Activated T-helper 9 cell treated with anti-CD3 and anti-CD28 coated beads, Interleukin-2, amount 50 U/mL, for 16 hours (primary cell): ENCODE measurements at places on chromosomes 4 and X.
A peak's percentile ranks its signal among the peaks of the same experiment; 100 is the strongest.

GRCh38 chr4:60345392-60345791, 854.7 kb upstream of the ADGRL3 start:
- no peak for DNase-seq

- no peak for DNase-seq
These were observed 236.6 kb downstream of the TMA16 start for GRCh38 chr4:163731071-163731470.

GRCh38 chr4:87073199-87074120, 138.6 kb downstream of the AFF1 start:
- DNase-seq = peak; percentile 16

DNA sequence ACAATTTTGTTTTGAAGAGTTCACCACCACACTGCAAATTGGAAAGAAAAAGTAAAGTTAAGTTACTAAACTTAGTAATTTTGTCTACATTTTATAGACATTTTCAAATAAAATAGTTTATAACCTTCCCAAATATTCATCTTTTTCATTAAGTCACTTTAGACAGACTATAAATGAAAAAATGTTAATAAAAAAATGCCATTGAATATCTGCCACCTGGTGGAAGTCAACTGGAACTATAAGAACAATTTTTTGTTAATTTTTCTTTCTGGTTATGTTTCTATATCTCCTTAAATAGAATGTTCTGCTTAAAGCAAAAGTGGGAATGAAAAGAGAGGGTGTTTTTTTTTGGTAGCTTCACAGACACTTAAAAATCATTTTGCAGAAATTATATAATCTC, 534.4 kb upstream of the PCDH10 start:
- no peak for DNase-seq

DNA sequence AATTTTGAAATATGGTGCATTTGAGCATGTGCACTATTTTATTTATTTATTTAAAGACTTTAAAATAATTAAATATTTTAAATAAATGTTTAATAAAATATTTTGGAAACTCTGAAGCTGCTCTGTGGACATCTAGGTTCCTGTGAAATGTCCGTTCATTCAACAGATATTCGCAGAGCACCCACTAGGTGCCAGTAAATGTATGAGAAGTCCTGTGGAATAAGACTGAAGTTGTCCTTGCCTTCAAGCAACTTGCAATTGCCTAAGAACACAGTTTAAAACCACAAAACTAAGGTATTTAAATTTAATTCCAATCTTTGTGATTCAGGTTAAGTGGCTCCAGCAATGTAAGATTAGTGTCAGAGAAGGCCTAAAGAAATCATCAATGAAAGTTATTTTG, 306.7 kb downstream of the GBA3 start:
- DNase-seq = no peak

DNA sequence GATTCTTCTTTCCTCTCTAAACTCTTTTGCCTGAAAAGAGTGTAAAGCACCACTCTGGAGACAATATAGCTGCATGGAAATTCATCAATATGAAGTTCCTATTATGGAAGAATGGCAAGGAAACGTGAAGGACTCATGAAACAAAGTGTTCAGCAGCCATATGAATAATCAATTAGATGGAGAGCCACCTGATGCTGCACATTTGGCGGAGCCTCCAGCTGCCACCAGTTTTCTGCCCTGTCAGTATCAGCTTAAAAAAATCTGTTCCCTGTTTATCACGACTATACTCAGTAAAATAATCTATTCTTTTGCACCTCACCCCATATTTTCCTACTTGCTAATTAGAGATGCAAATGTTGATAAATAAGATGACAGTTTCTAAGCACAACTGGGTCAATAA, 276.0 kb downstream of the UNC5C start:
- no peak for DNase-seq

- DNase-seq = no peak
These were observed 19.3 kb downstream of the SCARB2 start for GRCh38 chr4:76194325-76194724.

DNA sequence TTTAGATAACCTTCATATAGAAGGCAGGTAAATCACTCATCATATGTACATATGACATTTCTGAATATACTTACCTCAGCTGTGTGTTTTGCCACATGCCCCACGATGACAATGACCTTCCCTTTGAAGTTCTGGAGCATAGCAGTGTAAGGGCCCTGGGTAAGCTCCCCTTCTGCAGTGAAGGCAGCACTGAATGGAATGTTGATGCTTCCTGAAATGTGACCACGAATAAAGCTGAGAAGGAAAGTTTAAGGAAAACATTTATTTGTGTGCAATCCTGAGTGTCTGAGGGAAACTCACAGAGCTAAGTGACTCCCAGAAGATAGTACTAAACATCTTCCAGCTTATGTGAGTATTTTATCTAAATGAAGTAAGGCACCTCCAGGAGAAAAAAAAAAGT, 200.1 kb downstream of the NPNT start:
- DNase-seq = no peak

DNA sequence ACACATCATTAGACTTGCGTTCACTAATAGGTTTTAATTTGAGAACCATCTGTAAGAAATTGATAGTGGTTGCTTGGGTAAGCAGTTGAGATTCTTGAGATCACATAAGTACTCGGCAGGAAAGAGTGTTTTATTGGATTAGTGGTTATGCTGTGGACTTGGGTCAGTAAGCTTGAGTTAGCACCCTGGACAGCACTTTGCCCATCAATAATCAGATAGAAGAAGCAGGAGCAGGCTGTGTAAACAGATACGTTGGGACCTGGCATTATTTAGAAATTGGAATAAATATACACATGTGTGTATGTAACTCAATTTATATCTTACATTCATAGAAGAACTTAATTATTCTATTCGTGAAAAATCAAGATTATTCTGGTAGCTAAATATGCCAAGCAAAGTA, 357.5 kb upstream of the SMIM31 start:
- no peak for DNase-seq

GRCh38 chrX:38560776-38561125, 591 bp upstream of the TSPAN7 start:
- no peak for DNase-seq

DNA sequence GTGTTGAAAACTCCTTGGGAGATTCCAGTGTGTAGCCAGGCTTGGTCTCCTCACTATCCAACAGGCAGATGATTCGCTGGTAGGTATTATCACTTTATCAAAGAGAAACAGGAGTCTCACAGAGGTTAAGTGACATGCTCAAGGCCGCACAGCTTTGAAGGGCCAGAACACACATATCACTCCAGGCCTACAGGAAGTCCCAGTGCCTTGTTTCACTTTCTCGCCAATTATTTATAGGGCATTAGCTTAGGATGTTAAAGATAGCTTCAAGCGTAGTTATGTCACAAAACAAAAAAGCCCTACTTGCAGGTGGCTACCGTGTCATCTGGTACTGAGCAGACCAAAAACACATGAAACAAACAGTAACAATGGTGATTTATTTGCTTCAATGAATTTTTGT, 13.2 kb downstream of the ATP8A1 start:
- DNase-seq = no peak

DNA sequence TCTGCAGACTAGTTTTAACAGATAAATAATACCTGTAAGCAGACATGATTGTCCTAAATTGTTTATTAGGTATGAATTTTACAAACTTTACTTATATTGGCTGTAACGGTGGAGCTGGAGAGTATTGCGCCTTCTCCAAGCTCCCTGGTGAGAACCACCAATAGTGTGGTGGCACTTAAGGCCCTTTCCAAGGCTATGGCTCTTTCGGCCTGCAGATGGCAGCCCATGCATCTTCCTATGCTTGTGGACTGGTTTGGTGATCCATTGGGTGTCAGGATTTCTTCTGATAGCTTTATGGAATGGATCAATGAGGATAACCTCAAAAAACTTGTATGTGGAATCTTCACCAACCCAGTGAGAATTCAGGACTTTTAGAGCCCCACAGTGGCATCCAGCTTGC, 7.8 kb downstream of the LARP1B start:
- no peak for DNase-seq

DNA sequence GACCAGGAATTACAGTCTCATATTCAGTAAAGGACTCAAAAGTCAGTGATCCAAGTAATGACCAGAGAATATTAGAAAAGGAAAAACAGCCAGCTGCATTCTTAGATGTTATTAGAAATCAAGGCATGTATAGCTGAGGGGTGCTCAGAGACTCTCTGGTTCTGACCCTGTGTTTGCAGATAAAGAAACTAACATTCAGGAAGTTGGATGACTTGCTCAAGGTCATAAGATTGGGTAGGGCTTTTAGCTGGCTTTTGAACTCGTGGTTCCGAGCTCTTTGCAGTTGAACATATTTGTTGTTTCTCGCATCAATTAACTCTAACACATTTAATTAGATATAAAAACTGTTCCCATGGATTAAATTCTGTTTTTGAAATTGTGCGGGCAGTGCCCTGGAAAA, 62.5 kb upstream of the ENPP6 start:
- DNase-seq = no peak

DNA sequence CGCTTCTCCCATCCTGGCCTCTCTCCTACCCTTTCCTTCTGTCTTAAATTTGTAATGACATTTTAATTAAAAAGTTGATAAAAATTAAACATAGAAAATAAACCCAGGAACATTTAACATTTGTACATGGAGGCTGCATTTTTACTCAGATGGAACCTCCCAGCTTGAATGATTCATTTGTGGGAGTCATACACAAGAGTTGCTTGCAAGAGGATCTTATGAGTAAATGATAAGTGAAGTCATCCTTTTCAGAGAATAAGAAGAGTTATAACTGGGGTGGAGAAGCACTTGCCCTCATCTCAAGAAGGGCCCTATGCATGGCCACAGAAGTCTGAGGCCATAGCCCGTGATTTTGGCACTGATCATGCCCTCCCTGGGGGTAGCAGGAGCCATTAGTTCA, 482.9 kb upstream of the BOD1L1 start:
- no peak for DNase-seq

- no peak for DNase-seq
These were observed 71.0 kb downstream of the SNCA start for GRCh38 chr4:89765966-89766365.

DNA sequence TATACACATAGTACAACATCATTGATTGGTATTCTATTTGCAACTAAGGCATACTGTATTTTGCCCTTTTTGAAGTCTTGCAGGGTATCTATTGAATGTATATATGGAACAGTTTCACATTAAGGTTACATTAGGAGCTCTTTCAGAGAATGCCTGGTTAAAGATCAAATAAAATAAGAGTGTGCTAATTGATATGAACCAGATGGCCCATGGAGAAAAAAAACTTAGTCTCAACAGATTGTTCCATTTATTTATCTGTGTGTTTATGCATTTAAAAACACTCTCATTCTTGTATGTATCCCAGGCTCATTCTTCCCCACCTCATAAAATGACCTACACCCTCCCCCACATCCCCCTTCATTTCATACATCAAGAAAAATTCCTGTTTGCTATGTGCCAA, 35.2 kb upstream of the GRIA2 start:
- no peak for DNase-seq

DNA sequence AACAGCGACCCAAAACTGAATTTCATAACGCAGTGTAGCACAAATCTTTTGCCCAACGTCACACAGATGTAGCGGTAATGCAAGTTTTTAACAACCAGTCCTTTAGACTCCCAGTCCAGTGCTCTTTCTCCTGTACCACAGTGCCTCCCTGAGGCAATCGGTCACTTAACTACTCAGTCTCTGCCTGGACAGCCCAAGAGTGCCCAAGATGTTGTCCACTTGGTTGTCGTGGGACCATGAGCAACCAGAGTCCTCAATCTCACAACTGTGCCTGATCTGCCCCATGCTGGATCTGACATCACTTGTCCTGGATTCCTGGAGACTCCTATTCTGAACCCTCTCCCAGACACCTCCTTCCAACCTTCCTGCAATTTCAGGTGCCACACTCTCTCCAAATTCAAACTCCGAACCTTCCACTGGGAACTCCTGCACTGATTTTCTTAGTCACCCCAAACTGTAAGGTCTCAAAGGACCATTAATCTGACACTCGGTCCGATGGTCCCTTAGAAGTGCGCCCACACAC, 702 bp downstream of the MMGT1 start:
- DNase-seq = no peak

DNA sequence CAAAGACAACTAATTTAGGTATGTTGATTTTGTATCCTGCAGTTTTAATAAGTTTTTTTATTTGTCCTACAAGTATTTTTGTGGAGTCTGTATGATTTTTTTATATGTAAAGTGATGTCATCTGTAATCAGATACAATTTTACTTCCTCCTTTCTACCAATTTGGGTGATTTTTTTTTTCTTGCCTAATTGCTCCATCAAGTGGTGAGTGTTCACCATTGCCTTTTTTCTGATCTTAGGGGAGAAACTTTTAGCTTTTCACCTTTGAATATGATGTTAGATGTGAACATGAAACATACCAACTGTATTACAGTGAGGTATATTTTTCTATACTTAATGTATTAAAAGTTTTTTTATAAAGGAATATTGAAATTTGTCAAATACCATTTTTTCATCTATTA, 362.3 kb downstream of the PABPC4L start:
- DNase-seq = no peak
